HTR-8/SVneo (cell line): ENCODE measurements at places on chromosomes 7 and 10.
A peak's percentile ranks its signal among the peaks of the same experiment; 100 is the strongest.

DNA sequence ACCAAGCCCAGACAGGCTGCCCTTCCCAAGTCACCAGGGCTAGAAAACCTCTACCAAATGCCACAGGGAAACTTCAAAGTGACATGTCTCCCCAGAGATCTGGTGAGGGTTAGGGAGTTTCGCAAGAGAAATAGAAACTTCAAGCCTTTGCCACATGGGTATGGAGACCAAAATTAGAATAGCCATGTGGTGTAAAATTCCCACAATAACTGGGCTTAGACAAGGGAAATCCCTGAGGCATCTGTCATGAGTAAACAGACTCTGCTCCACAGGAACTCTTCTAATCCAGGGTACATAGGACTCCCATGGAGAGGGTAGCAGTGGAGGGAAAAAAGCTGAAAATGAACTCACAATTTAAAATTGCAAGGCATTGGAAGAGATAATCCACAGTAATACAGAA lies 14.3 kb downstream of the ADAM12 start:
- no peak for DNase-seq

DNA sequence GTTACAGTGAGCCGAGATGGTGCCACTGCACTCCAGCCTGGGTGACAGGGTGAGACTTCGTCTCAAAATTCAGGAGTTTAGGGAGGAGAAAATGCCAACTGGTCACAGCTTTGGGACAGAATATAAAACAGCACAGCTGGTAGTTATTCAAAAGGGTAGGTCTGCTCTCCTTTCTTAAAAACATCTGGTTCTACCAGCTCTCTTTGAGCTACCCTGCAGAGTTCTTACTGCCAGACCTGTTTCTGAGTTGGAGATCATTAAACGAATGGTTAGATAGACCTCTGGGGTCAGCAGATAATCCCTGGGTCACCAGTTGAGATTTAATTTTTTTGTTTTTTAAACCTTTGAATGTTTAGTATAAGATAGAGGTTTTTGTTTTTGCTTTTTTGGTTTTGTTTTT lies 52.6 kb downstream of the MCU start:
- DNase-seq, result no peak

DNA sequence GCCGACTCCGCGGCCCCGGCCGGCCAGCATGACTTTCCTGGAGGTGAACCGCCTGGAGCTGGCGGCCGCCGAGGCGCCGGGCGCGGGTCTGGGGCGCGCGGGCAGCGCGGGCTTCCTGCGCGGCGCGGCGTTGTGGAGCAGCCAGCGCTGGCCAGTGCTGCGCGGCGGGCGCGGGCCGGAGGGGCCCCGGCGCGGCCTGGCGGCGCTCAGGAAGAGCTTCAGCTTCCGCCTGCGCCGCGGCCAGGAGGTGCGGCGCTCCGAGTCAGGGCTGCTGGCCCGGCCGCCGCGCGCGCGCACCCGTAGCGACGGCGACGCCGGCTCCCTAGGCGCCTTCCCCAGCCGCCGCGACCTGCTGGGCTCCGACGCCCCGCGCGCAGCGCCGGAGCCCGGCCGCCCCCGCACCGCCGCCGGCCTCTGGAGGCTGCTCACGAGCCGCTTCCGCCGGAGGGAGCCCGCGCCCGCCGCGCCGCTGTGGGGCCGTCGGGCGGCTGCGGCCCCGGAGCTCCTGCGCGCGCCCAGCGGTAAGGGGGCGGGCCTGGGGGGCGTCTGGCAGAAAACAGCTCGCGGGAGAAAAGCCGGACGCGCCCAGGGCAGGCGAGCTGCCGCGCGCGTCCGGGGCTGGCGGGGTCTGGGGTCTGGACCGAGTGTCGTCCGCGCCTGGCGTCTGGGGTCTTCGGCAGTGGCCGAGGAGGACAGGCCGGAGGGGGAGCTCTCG lies 29.0 kb downstream of the AGAP3 start:
- DNase-seq, result no peak

GRCh38 chr10:35822316-35822715 lies 180.2 kb upstream of the FZD8 start:
- no peak for DNase-seq

DNA sequence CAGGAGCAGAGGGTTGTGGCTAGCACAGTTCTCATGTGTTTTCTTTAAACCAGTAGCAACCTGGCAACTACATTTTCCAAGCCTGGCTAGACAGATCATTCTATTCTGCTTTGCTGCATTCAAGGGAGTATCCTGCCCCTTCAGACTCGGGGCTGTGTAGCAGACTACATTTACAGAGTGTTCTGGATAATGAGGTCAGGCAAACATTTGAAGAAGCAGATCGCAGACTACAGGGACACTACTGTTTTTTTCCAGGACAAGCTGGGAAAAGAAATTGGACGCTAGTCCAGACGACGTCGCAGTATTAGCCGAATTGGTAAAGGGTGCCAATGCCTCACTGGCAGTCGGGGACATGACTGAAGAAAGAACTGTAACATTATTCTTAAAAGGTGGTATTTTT lies 61.0 kb upstream of the PAPSS2 start:
- DNase-seq, result no peak

GRCh38 chr10:17756557-17757217 lies 4.7 kb downstream of the TMEM236 start:
- DNase-seq, result peak; percentile 15

GRCh38 chr7:90580051-90580450 lies 16.1 kb upstream of the CDK14 start:
- no peak for DNase-seq

- no peak for DNase-seq
Measured at GRCh38 chr7:124857672-124858235, 71.9 kb downstream of the POT1 start.

GRCh38 chr10:71372882-71373495 lies 23.7 kb upstream of the CDH23 start:
- DNase-seq, result no peak

DNA sequence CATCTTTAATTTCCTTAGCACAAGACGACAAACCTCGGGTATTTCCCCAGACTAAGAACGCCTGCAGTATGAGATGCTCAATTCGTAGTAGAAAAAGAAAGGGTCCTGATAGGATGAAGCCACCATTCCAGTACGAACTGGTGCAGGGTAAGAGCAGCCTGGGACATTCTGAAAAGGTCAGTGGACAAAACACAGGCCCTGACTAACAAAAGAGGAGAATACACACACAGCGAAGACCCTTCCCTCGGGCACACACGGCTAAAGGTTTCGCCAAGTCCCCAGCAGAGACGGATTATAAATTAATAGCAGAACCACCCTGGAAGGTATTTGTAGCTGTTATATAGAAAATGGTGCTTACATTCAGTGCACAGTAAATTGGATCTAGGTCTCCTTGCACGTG lies 137.6 kb downstream of the SKIDA1 start:
- no peak for DNase-seq

- DNase-seq, result no peak
Measured at GRCh38 chr10:131083915-131084790, 227.4 kb downstream of the TCERG1L start.

GRCh38 chr7:90530263-90530662 lies 60.8 kb downstream of the PTTG1IP2 start:
- DNase-seq, result no peak

DNA sequence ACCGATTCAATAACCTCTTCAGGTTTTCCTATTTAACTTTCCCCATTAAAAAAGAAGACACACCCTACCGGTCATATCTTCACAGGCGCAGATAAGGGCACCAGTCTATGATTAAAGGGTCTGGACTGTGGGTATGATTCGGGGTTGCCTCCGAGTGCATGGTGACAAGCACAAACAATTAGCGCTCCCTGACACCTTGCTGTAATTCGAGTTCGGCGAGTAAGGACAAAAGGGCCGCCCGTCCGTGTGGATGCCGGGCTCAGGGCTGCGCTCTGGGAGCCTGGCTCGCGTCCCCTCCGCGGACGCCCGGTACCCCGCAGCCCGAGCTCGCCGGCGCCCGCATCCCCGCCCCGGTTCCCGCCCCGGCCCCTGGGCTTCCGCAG lies 111.9 kb upstream of the RHEB start:
- DNase-seq, result no peak

GRCh38 chr10:70492786-70493659 lies 14.5 kb downstream of the PALD1 start:
- DNase-seq, result no peak

GRCh38 chr10:99406149-99406548 lies 24.3 kb downstream of the GOT1 start:
- no peak for DNase-seq

DNA sequence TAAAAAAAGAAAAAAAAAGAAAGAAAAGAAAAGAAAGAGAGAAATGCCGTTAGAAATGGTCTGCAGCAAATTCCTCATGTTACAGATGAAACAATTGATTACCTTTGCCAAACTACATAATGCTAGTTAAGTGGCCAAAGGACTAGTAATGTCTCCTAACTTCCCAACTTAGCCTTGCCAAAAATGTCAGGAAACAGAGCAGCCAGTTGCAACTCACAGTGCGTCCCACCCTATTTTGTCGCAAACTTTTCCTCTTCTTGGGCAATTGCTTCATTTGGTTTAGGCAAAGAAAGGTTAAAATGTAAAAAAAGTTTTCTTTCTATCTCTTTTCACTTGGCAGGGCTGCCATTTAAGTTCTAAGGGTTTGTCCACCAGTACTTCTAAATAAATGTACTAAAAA lies 53.1 kb downstream of the APBB1IP start:
- DNase-seq, result no peak

- DNase-seq, result no peak
Measured at GRCh38 chr10:79020015-79020491, 48.7 kb upstream of the ZMIZ1 start.

DNA sequence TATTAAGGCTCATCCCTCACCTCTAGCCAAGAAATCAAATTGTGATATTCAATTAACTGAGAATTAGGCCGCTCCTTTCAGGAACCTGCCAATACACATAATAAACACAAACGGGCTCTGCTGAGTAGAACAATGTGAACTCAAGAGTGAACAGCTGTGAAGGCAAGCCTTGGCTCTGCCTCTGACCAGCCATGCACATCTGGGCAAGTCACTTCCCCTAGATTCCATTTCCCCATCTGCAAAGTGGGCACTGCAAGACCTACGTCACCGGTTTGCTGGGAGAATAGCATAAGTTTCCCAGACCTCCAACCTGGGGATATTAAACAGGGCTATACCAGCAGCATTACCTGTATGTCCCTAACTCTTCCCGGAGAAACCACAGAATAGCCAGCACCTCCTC lies 355.2 kb downstream of the TNS3 start:
- no peak for DNase-seq

GRCh38 chr10:73843261-73843660 lies 31.1 kb downstream of the CAMK2G start:
- no peak for DNase-seq

DNA sequence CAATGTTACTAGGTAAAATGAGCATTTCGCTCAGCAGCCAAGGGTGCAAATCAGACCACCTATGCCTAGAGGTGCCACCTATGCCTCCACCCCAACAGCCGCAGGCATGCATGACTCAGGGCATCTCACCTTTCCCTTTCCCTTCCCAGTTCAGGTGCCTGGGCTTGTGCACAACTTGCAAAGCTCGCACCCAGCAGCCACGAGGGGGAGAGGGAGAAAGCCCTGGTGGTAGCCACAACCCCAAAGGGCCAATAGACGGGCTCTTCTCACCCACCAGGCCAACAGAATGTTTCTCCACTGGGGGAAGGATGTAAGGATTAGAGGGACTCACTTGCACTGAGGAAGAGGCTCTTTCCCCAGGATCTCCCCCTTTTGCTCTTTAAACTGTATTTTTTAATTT lies 462.3 kb upstream of the PCDH15 start:
- no peak for DNase-seq

DNA sequence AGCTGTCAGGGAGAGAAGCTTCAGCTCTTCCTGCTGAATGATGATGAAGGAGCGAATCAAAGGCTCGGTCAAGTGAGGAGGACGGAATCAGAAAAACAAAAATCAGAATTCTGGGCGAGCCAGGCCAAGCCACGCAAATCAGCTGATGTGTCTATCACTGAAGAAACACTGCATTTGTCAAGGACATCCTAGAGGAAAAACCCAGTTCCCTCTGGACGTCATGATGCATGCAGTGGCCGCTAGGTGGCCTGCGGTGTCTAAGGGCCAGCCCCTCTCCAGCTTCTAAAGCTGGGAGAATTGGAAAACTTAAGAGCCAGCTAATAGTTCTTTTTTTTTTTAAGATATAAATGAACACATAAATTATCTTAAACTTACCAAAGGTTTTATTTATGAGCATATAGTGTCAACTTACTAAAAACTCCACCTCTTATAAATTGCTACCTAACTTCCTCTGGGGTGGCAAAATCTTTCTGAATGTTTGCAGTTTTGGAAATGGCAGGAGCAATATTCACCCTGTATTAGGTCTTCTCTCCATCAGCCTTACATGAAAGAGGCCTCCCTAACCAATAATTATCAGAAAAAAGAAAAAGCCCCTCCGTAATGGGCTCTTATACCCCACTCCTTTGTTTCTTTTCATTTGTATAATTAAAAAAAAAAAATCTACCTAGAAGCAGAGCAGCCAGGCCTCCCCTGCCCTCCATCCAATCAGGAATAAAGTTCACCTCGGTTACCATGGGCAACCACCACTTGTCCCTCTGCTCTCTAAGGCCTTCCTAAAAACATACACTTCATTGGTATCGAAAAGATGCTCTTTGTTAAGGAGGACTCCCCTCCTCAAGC lies 186.8 kb downstream of the USP6NL start:
- peak; percentile 50 for DNase-seq

DNA sequence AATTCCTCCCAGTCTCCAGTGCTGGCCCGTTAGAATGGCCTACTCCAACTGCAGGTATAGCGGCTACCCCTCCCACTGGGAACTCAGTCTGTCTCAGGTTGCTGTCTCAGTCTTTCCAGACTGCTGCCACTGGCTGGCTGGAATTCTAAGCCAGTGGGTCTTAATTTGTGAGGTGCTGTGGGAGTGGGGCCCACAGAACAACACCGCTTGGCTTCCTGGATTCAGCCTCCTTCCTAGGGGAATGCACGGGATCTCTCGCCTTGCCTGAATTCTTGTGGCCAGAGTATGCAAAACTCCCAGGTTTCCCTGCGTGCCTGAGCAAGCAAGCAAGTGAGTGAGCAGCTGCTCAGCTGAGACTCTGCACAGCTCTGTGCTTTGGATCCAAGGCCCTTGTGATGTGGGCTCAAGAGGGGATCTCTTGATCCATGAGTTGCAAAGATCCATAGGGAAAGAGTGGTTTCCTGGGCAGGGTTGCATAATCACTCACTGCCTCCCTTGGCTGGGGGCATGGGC lies 41.5 kb upstream of the GPR141 start:
- no peak for DNase-seq

DNA sequence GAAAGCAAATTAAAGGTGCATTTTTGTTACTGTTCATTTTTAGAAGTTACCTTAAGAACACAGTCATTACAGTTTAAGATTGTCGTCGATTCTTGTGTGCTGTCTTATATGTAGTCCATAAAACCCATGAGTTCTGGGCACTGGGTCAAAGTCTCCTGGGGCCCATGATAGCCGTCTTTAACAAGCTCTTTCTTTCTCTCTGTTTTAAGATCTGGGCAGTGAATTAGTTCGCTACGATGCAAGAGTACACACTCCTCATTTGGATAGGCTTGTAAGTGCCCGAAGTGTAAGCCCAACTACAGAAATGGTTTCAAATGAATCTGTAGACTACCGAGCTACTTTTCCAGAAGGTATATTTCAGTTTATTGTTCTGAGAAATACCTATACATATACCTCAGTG lies 90.7 kb upstream of the CAPZA2 start:
- DNase-seq, result no peak
